ENCODE measurements at places on chromosomes 6 and 20. TPM values are rescaled to one million over a fixed set of nuclear protein-coding genes. Genes with fewer than 3 reads are reported as not detected.

GRCh38 chr6:49401063-49401462, 62.0 kb downstream of the MMUT start:
- no peak for DNase-seq

DNA sequence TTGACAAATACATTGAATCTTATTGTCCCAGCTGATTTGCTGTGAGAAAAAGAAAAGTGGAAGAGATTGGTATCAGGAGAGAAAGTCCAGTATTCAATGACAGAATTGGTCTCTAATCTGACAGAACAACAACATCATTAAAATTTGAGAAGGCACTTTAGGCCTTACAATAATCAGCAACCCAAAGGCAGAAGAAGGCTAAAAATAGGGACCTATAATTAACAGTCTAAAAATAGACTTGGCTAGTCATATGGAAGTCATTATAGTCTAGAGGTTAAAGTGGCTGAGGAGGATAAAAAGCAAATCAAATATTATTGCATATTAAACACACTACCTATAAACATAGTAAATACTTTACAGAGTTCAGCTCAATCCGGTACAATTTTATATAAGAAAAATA, 393.6 kb upstream of the JAG1 start:
- DNase-seq: no peak

RAET1G gene
- not detected for total RNA-seq

- no peak for DNase-seq
Observed at GRCh38 chr6:69311888-69312287, 484.9 kb downstream of the LMBRD1 start.

GRCh38 chr20:64226686-64227580, 28.6 kb upstream of the PCMTD2 start:
- DNase-seq: no peak

Data from neural crest cell (in vitro differentiated cells).